Activated T-cell treated with anti-CD3 and anti-CD28 coated beads, Interleukin-2, amount 50 U/mL, for 4 hours (primary cell): ENCODE measurements at places on chromosomes 13 and 19.

DNA sequence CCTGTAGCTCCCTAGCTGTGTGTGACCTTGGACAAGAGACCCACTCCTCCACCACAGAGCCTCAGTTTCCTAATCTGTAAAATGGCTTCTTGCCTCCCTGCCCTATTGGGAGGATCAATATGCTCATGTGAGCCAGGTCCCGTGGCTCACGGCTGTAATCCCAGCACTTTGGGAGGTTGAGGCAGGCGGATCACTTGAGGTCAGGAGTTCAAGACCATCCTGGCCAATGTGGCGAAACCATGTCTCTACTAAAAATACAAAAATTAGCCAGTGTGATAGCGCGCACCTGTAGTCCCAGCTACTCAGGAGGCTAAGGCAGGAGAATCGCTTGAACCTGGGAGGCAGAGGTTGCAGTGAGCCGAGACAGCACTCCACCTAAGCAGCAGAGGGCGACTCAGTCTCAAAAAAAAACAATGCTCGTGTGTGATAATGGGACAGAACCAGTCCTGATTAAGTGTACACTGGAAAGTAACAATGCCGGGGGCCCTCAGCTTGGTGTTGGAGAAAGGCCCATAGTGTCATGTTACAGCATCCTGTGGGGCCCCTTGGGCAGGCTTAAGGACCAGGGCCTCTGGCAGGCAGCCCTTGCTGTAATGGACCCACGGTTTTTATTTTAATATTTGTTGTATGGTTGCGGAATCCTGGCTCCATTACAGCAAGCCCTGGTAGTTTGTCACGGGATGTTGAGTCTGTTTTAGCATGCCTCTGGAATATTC is 6.8 kb downstream of the RPS11 start:
- peak; percentile 37 for DNase-seq

- no peak for DNase-seq
Observed at GRCh38 chr13:101576455-101576854, 124.0 kb downstream of the ITGBL1 start.

GRCh38 chr19:35993923-35994598 is 927 bp upstream of the SDHAF1 start:
- no peak for DNase-seq

DNA sequence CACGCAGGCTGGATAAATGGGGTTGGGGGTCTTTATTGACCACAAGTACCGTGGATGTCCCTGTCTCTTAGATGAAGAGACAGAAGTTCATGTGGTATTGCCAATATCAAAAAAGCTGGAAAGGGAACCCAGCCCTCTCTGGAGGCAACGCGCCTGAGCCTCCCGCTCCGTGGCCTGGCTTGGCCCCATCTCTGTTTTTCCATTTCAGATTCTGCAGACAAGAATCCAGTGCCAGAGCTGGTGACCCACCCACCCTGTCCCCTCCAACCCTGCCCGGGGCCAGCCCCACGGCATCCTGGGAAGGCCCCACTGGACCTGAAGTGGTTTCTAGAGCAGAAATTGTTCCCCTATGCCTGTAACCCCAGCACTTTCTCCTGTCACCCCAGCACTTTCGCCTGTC is 57.7 kb downstream of the PTPRS start:
- no peak for DNase-seq

- DNase-seq = peak; percentile 84
Observed at GRCh38 chr13:113724780-113725315, 34.2 kb upstream of the TMEM255B start.

DNA sequence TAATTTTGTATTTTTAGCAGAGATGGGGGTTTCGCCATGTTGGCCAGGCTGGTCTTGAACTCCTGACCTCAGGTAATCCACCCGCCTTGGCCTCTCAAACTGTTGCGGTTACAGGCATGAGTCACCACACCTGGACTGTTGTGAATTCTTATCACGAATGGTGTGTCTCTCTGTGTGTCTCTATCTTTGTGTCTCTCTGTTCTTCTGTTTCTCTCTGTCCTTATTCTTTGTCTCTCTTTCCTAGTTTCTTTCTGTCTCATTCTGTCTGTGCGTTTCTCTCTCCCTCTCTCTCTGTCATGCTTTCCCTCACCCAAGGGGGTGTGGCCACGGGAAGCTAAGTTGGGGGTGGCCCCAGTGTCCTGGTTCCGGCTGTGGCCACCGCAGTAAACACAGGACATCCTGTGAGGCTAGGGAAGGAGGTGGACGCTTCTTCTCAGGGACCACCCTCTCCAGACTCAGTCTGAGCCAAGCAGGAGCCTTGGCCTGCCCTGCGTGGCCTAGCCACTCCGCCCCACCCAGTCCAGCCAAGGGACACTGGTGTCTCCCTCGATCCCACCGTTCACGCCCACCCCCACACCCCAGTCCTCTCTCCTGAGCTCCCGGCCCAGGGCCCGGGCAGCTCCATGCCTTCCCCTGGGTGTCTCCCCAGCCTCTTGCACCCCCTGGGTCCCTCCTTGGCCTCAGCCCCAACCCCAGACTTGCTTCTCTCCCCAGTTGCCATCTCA is 3.9 kb upstream of the PRX start:
- DNase-seq = no peak

DNA sequence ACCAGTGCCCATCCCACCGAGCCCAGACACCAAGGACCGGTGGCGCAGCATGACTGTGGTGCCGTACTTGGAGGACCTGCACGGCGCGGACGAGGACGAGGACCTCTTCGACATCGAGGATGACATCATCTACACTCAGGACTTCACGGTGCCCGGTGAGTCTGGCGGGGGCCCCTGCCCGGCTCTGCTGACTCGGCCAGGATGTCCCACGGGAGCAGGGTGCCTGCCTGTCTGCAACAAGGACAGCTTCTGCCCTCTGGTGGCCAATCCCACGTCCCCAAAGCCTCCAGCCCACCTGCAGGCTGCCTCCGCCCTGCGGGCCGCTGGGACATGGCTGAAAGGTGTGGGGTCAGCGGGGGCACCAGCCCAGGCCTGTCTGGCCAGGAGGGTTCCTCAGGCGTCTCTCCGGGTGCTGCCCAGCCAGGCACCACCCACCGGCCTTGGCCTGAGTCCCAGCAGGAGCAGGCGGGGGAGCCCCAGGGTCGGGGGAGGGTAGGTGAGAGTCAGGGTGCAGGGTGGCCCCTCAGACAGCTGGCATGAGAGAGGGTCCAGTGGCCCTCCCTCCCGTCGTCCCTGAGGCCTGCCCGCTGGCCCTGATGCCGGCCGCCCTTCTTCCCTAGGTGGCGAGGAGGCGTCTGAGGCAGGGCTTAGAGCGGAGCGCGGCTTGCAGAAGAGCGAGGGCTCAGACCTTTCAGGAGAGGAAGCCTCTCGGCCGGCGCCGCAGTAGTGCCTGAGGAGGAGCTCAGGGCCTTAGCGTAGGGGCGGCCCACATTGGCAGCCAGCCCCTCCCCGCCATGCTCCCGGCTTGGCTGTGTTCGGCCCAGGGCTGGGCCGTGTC is 14.6 kb downstream of the CBARP start:
- no peak for DNase-seq

DNA sequence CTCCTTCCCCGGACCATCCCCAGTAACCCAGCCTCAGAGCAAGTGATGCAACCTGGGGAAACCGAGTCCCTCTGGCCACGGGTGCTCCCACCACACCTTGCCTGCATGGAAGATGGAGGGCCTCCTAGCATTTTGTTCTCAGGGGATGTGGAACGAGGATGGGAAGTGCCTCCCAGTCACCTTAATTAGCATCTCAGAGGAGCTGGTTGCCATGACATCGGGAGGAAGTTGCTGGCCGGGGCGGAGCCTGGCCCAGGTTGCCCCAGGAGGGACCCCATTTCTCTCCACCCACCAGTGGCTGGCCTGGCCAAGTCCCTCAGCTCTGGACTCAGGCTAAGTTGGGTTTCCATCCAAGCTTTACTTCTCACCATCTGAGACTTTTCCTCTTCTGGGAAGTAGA is 24.1 kb upstream of the PTPRS start:
- no peak for DNase-seq

DNA sequence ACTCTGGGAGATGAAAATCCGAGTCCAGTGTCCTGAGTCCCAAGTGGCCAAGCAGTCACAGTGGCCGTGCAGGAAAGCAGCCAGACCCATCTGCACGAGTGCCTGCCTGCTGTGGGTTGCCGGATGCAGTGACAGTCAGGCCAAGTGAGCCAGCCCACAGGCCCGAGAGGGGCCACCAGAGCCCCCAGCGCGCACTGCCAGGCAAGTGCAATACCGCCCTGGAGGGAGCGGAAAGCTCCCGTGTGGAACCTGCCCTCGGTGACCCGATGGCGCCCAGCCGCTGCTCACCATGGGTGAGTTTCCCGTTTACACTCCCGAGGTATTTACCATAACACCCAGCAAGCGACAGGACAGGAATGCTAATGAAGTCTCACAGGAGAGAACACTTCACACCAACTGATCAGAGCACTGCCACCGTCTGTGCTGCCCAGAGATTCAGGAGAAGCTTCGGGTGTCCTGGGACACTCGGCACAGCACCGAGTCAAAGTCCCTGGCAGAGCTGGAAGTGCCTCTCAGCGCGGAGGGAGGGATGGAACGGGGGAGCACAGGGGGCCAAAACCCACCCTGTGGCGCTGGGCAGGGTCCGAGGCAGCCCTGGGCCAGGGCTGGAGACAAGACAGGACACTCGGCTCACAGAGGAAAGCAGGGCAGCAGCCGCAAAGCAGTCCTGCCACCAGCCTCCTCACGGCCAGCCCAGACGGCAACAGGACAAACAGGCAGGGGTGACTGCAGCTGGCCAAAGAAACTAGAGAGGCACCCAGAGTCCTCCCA is 21.3 kb upstream of the TINCR start:
- DNase-seq = no peak

DNA sequence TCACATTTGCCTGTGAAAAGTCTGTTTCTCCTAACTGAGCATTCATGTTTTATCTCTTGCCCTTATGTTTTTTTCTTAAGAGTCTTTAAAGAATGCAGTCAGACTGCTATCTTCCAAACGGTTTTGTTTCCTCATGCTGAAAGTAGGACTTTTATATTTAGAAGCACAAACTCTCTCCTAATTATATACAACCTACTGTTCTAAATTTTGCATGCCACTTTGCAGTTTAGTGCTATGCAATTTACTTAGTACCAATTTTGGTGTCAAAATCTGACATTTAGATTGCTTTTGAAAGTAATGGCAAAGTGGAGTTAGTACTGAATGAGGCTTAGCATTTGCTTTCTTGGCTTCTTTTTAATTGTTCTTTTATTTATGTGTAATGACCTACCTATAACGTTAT is 55.1 kb upstream of the PCDH20 start:
- DNase-seq = no peak

GRCh38 chr13:28707629-28708427 is 10.9 kb downstream of the SLC46A3 start:
- no peak for DNase-seq

DNA sequence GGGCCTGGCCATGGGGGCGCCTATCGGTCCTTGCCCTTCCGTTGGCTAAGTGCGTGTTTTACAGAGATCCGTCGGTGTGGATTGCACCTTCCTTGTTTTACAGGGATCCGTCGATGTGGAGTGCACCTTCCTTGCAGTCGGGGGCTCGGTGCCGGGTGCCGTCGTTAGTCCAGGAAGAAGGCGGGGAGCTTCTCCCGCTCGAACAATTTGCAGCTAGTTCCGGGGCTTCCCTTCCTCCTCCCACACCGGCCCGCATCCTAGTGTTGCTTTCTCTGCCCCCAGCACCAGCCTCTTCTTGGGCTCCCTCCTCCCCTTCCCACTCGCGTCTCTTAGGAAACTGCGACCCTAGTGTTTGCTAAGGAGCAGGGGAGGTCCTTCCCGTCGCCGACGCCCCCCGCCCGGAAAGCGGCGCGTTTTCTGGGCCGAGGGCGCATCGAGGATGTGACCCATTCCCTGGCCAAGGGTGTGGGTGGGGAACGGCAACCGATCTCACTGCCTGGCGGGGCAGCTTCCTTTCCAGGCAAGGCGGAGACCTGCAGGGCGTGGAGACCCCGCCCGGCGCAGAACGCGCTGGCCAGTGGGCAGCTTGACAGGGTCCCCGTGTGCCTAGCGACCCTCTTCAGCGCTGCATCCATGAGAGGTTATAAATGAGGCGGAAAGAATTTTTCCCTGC is 75.7 kb upstream of the ZNF91 start:
- DNase-seq = no peak

GRCh38 chr19:33436360-33437345 is 63.1 kb downstream of the CEBPG start:
- no peak for DNase-seq

- DNase-seq = no peak
Observed at GRCh38 chr19:19336597-19336996, 16.0 kb downstream of the MAU2 start.

DNA sequence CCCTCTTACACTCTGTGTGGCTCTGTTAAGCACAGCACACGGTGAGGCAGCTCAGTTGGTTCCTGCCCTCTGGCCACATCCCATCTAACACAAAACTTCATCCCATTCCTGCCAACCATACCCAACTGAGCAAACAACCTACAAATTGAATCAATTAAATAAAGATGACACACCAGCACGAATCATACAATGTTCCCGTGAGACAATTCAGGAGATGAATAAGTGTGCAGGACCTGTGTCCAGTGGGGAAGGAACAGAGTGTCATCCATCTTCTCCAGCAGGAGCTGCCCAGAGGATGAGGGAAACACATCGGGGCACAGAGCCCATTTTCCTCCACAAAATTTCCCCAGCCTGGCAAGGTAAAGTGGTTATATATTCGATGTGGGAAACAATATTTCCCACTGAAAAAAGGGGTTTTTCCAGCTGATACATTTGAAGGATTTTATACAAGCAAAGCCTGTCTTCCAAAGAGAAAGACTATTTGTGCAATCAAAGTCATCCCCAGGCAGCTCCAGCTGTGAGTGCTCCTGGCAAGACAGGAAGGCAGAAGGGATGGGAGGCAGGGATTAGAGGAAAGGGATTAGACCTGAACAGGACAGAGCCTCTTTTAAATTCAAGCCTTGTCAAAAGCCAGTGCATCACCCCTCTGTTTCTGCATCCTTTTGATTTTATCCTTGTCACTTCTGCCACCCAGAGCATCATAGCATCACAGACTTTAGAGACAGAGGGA is 240.2 kb downstream of the LHFPL6 start:
- DNase-seq = no peak

DNA sequence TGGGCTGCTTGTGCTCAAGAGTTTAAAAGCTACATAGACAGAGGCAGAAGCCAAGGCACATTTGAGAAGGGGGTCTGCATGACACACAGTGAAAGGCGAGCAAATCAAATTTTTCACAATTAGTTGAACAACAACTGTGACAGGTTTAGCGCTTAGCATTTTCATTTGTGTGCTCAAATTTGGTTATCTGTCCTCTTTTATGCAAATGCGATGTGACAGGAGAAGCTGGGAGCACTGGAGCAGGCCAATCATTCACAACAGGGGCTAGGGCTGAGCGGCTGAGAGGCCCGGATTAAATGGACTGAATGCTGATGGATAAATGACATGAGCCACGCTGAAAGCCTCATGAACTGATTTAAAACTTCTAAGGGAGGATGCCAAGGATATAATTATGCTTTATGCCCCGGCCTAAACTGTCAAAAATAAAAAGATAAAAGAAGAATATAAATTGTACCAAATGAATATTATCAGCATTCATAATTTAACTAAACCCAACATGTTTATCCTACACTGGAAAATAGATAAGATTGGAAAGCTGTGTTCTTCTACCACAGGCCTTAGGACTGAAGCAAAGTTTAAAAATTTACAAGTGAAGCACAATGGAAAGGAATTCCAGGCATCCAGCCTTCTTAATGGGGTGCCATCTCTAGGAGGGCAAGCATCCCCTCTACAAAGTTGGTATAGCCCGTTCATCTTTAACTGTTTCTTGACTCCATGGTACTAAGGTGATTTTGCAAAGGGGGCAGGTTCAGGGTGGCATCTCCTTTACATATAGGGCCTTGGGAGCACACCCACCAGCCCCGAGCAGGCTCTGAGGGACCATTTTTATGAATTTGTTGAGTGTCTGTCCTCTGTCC is 117.9 kb downstream of the RBM26 start:
- DNase-seq = no peak
